ENCODE measurements at places on chromosomes 12 and 14. TPM values are rescaled to one million over a fixed set of nuclear protein-coding genes. Genes with fewer than 3 reads are reported as not detected.

DNA sequence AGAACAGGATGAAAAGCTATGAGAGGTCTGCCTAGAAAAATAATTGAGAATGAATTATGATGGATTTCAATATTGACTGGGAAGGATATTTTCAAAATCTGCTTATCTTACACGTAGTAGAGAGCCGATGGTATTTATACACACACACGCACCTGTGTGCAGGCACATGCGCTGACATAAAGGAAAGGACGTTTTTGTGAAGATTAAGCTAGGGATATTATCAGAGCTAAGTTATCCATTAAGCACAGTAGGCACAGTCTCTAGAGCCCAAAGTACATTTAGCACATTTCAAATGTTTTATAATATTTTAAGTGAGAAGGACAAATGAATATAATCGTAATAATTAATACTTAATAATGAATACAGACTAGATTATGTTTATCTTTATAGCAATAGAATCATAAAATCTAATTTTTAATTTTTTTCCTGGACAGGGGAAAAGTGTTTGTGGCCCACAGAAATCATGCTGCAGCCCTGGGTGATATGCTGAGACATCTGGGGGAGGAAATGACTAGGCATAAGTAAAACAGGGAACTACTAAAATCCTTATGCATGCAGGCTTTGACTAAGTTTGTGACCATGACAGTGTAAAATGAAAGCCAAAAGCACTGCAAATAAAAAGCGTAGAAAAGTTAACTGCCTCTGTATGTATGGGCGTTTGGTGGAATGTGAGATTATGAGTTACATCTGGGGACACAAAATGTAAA lies 146.1 kb downstream of the KITLG start:
- no peaks in the 10 kb centered on the region for H3K4me1 ChIP-seq
- DNase-seq: no peak
- no peak overlapping the region for H3K4me3 ChIP-seq

- peaks cover 4% of the 10 kb centered on the region for H3K4me1 ChIP-seq
- no peaks in the 10 kb centered on the region for H3K27me3 ChIP-seq
- no peak overlapping the region for H3K27ac ChIP-seq
Observed at GRCh38 chr12:22631863-22632463, 7.0 kb downstream of the ETNK1 start.

Gene B4GALNT3
- 23.3 TPM for total RNA-seq

- no peaks in the 10 kb centered on the region for H3K4me1 ChIP-seq
- no peak overlapping the region for H3K4me3 ChIP-seq
- no peaks in the 10 kb centered on the region for H3K36me3 ChIP-seq
- no peak overlapping the region for H3K27ac ChIP-seq
Observed at GRCh38 chr14:36478782-36479181, 41.2 kb downstream of the NKX2-1 start.

DNA sequence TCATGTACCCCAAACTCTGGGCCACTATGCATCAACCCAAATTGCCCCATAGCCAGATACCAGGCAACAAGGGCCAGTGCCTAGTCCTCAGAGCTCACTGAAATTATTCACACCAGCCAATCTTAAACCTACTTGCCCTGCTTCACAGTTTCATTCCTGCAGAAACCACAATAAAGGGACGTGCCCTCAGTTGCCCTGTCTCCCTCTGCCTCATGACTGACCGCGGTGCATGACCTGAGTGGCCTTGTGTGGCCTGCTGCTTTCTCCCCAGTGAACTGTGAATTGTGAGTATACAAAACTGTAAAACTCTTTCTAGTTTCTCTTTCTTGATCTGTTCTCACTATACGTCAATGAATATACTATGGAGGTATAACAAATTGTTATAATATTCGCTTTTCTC lies 490.9 kb upstream of the MIS18BP1 start:
- no peaks in the 10 kb centered on the region for H3K36me3 ChIP-seq
- no peak overlapping the region for H3K4me3 ChIP-seq
- no peak for DNase-seq

GRCh38 chr14:90583427-90583826 lies 186.6 kb downstream of the CALM1 start:
- H3K4me1 ChIP-seq: no peaks in the 10 kb centered on the region
- no peak overlapping the region for H3K27ac ChIP-seq
- no peaks in the 10 kb centered on the region for H3K36me3 ChIP-seq
- no peak overlapping the region for H3K4me3 ChIP-seq

DNA sequence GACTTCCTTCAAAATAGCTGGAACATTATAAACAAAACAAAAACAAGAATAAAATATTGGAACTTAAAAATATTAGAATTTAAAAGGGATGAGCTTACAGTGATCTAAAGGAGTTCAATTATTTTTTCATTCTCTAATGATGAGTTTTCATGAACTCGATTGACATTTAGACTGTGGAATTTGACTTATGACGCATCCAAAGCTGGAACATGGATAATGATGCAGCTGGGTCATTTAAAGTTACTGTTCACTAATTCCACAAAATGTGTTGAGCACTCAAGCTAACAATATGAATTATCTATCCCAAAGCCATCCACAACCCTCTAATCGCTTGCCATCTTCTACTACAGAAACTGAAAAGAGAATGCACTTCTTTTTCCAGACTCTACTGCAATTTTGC lies 42.5 kb downstream of the LIN7A start:
- H3K4me1 ChIP-seq: no peaks in the 10 kb centered on the region
- H3K27ac ChIP-seq: no peak overlapping the region
- peaks cover 10% of the 10 kb centered on the region for H3K36me3 ChIP-seq
- H3K27me3 ChIP-seq: no peaks in the 10 kb centered on the region

DNA sequence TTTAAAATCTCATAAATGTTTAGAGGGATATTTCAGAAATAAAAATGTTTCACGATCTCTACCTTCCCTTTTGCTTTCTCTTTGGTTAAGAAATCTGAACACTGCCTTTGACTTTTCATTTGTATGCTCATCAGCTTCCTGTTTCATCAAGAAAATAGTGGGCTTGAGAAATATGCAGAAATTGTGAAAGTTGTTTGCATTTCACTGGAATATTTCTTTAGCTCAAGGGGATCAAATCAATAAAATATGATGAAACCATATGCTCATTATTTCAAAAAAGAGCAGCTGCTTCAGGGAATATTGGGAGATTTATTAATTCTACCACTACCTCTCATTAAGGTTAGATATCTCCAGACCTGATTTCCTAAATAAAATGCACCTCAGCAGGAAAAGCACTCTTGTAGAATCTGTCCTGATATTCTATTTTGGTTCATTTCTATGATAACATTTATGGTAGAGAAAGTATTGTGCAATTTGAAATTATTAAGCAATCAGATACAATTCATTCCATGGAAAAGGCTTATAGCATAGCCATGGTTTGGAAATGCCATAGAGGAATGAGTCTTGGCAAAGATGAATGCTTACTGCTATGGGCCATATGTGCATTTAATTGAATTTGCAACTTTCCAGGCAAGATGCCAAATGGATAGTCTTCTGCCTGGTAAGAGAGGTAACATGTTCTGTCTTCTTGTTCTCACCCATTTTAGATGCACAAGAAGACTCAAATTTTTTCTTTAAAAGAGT lies 212.6 kb upstream of the SLC16A7 start:
- H3K4me3 ChIP-seq: no peak overlapping the region
- H3K27ac ChIP-seq: no peak overlapping the region
- peaks cover 4% of the 10 kb centered on the region for H3K4me1 ChIP-seq
- no peak for DNase-seq
- H3K36me3 ChIP-seq: peaks cover 7% of the 10 kb centered on the region

GRCh38 chr14:98227000-98227726 lies 1044.8 kb downstream of the BCL11B start:
- H3K4me1 ChIP-seq: no peaks in the 10 kb centered on the region
- DNase-seq: no peak
- H3K36me3 ChIP-seq: no peaks in the 10 kb centered on the region
- no peak overlapping the region for H3K27ac ChIP-seq
- H3K4me3 ChIP-seq: no peak overlapping the region

- peaks cover 2% of the 10 kb centered on the region for H3K36me3 ChIP-seq
- no peak overlapping the region for H3K4me3 ChIP-seq
- DNase-seq: no peak
Observed at GRCh38 chr12:14169281-14169680, 187.9 kb upstream of the GRIN2B start.

- H3K27me3 ChIP-seq: no peaks in the 10 kb centered on the region
- H3K4me3 ChIP-seq: no peak overlapping the region
- no peaks in the 10 kb centered on the region for H3K4me1 ChIP-seq
- DNase-seq: no peak
- no peak overlapping the region for H3K27ac ChIP-seq
Observed at GRCh38 chr14:76104802-76105355, 46.8 kb upstream of the GPATCH2L start.

Gene TAS2R46
- 0.88 TPM for total RNA-seq

DNA sequence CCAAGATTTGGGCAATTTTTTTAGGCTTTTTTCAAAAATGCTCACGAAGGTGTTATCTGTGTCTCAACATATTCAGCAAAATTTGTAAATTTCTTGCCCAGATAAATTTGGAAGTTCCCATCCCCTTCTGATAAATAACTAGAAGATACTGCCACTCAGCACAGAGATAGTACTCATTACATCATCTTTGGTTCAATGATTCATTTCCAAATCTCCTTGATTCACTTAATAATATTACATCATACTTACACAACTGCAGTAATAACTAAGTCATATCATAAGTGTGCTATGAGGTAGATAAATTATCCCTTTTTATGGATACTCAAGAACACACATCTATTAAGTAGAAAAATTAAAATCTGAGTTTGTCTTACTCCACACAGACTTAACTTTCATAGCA lies 89.4 kb downstream of the RPAP3 start:
- DNase-seq: no peak
- H3K4me3 ChIP-seq: no peak overlapping the region
- no peaks in the 10 kb centered on the region for H3K27me3 ChIP-seq
- no peaks in the 10 kb centered on the region for H3K4me1 ChIP-seq
- H3K36me3 ChIP-seq: peaks cover 30% of the 10 kb centered on the region
- no peak overlapping the region for H3K27ac ChIP-seq

- 0 out of 2 replicates have a peak, but pooled peaks cover 2% of the 10 kb centered on the region for H3K4me1 ChIP-seq
- H3K27ac ChIP-seq: no peak overlapping the region
- peak; percentile 58 for DNase-seq
- H3K36me3 ChIP-seq: no peaks in the 10 kb centered on the region
Observed at GRCh38 chr14:52314595-52315354, 663 bp downstream of the PTGER2 start.

GRCh38 chr14:75514673-75515628 lies 7.3 kb upstream of the BATF start:
- H3K4me3 ChIP-seq: no peak overlapping the region
- H3K4me1 ChIP-seq: no peaks in the 10 kb centered on the region
- peak; percentile 67 for DNase-seq
- no peaks in the 10 kb centered on the region for H3K36me3 ChIP-seq
- no peaks in the 10 kb centered on the region for H3K27me3 ChIP-seq
- no peak overlapping the region for H3K27ac ChIP-seq

DNA sequence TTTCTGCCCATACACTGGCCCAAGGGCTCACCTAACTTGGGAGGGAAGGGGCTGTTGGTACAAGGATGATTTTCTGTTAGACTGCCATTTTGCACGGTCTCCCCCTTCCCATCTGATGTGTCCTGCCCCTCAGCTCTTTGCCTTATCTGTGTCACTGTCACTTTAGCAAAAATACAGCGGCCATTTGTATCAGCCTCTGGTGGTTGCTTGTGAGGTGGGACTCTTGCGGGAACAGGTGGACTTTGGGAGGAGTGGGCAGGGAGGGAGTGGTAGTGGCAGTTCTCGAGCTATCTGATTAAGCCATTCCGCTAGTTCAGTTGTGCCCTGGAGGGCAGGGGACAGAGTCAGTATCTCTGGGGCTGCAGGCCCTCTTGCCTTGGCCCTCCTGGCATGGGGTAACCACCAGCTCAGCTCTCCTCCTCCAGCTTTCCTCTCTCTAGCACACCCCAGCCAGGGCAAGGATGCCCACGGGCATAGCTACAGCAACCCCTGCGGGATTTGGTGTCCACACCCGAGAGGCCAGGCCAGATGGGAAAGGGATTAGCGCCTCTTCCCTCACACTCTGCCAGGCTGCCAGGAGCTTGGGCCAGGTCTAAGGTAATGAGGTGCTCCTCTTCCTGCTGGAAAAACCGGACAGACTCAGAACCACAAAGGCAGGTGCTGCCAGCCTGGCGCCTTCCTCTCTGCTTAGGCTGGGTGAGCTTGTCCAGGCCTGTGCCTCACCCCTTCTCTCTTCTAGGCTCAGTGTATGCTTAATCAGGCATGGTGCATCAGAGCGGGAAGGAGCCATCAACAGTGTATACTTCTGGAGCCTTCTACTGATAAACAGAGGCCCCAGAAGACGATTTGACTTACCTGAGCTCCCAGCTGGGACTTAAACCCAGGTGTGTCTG lies 8.7 kb downstream of the SLC48A1 start:
- no peaks in the 10 kb centered on the region for H3K27me3 ChIP-seq
- no peak for DNase-seq
- no peak overlapping the region for H3K27ac ChIP-seq
- H3K36me3 ChIP-seq: peaks cover 29% of the 10 kb centered on the region
- H3K4me3 ChIP-seq: no peak overlapping the region

GRCh38 chr12:118821386-118821925 lies 159.9 kb upstream of the SRRM4 start:
- H3K27me3 ChIP-seq: no peaks in the 10 kb centered on the region
- no peaks in the 10 kb centered on the region for H3K4me1 ChIP-seq
- DNase-seq: no peak
- H3K27ac ChIP-seq: no peak overlapping the region
- no peaks in the 10 kb centered on the region for H3K36me3 ChIP-seq

- H3K27me3 ChIP-seq: no peaks in the 10 kb centered on the region
- no peak overlapping the region for H3K27ac ChIP-seq
- no peak overlapping the region for H3K4me3 ChIP-seq
- no peaks in the 10 kb centered on the region for H3K36me3 ChIP-seq
- H3K4me1 ChIP-seq: no peaks in the 10 kb centered on the region
- no peak for DNase-seq
Observed at GRCh38 chr12:118346895-118347294, 25.8 kb downstream of the TAOK3 start.

Gene CISTR
- not detected for total RNA-seq

Data from H9 (cell line).